ENCODE measurements at places on chromosomes 6 and 20.

- no peak for DNase-seq
Observed at GRCh38 chr6:14966096-14966905, 279.6 kb upstream of the JARID2 start.

GRCh38 chr6:37600312-37600916, 97.3 kb downstream of the MDGA1 start:
- no peak for DNase-seq

DNA sequence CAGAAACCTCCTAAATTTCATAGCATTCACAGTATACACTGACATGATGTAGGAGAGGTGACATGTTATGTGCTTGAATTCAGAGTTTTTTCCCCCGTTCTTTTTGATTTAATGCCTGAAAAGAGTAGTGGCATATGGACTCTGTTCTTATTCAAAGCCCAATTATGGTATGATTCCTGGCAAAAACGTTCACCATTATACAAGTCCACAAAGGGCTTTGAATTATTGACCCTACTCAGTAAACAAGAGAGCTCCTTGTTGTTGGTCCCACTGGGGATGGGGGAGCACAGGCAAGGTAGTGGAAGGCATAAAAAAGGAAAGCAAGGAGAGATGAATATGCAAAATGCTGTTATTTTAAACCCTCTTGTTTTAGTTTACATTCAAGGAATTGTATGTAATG, 136.0 kb upstream of the AHI1 start:
- DNase-seq, result no peak

- DNase-seq, result no peak
Observed at GRCh38 chr20:20359628-20360027, 8.3 kb upstream of the INSM1 start.

GRCh38 chr6:38261626-38262025, 378.1 kb downstream of the BTBD9 start:
- no peak for DNase-seq

DNA sequence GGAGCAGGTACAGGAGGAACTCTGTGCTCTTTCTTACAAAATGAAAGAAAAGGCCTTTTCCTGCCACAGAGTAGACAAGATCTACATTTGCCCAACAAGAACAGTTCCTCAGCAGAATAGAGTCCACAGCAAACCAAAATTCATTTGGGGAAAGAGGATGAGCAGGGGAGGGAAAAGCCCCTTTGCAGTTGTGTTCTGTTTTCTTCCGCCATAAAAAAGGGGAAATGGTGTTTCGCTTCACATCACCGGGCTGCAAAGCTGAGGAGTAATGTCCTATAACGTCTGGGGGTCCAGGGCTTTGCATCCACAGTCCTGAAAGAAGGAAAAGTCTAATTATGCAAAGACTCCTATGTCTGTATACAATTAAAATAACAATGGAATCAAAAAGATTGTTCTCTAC, at the start of gene GPR31:
Gene GPR31, minus strand, starts transcription at position 118 of the 400 bp plus-strand sequence. CDS start 149 bp downstream, outside the sequence.
- DNase-seq, result no peak

DNA sequence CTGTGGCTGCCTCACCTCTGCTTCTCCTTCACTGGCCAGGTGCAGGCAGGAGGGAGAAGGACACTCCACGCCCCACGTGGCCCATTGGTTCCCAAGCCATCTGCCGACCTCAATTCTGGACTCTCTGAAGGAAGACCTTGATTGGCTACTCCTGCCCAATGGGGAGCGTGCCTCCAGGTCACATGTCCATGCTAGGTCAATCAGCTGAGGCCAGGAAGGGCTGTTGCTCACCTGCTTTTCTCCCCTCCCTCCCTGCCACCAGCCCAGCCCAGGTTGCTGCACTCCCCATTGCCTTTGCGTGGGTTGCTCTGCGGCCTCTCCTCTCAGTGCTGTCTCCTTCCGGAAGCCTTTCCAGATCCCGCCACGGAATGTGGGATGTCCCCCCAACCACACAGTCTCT, 21.9 kb upstream of the CDH4 start:
- DNase-seq, result no peak

DNA sequence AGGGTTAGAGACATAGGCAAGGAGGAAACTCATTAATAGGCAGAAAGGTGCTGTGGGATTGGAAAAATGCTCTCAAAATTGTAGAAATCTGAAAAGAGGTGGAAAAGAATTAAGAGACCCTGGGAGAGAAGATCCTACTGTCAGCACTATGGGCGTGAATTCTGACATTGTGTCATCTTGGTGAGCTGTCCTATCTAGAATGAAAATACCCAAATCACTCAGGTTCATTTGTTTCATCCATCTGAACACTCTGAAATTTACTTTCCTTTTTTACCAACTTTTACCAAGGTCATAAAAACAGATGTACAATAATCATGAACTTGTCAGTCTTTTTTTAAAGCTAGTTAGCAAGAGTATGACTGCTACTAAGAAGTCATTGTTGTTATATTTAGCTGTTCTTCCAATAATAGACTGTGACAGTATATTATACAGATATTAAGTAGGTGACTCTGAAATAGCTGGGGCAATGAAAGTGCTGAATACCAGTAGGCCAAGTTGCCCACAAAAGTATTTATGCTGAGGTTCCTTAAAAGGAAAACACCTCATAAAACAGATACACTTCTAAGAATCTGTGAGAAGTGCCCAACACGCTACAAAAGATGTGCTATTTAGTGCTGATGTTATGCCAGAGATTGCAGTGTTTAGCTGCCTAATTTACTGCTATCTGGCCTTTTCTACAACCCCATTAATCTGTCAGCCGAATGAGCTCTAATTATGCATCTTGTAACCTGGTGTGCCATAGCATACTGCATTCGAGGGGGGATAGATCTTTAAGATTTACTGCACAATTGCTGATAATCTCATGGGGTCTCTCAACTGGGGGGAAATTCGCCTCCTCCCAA, 217.5 kb upstream of the SUPT3H start:
- no peak for DNase-seq

DNA sequence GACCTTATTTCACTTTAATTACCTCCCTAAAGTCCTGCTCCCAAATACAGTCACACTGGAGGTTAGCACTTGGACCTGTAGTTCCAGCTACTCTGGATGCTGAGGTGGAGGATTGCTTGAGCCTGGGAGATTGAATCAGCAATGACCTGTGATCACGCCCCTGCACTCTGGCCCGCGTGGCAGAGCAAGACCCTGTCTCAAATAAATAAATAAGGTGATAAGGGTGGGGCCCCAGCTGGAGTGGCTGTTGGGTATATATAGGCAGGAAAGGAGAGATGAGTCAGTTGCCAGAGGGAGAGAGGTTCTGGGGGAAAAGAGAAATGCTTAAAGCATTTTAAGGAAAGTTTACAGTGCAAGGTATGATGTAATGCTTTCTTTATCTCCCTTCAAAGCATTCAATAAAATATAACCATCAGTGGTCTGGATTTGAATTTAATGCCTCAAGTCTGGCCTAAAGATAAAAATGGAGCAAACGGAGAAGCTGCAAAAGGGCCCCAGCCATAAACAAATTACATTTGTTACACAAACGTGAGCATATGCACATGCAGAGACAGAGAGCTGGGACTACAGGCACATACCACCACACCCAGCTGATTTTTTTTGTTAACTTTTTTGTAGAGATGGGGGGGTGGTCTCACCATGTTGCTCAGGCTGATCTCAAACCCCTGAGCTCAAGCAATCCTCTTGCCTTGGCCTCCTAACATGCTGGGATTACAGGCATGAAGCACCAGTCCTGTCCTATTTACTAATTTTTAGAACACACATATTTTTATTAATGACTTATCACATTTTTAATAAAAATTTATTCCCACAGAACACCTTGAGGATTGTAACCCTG, 6.1 kb upstream of the PM20D2 start:
- no peak for DNase-seq

GRCh38 chr6:52990342-52990741, 4.7 kb downstream of the GSTA4 start:
- DNase-seq, result no peak

DNA sequence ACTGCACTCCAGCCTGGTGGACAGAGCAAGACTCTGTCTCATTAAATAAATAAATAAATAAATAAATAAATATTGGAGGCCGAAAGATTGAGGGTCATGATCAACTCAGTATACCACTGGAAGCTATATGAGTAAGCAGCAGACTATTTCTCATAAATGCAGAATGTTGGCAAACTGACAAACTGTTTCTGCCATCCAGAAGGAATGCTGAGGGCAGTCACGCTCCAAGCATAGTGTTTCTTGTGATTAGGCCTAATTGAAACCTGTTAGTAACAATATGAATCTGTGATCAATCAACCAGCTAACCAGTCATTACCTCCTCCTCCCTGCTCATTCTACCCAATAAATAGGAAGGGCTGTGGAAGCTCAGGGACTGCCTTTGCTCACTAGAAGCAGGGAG, 15.2 kb upstream of the KCNK15 start:
- DNase-seq, result no peak

DNA sequence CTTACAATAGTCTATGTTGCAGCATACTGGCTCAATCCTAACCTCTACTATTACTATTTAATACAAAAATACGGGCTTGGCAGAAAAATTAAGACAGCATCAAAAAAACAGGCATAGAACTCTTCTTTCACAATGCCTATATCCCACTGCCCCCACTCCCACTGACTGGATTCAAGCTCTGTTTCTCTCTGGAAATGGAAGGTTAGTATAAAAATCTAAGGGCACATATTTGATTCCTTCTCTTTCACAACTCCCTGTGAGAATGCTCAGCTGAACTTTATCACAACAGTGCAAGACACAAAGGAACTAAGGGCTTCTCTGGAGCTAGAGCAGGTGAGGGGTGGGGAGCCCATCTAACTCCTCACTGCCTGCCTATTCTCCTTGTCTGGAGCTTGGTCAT, 258.4 kb upstream of the FAM83B start:
- DNase-seq, result no peak

- DNase-seq, result no peak
Observed at GRCh38 chr20:50628332-50628731, 63.0 kb downstream of the RIPOR3 start.

GRCh38 chr6:126110512-126111270, 124.4 kb downstream of the TRMT11 start:
- no peak for DNase-seq

DNA sequence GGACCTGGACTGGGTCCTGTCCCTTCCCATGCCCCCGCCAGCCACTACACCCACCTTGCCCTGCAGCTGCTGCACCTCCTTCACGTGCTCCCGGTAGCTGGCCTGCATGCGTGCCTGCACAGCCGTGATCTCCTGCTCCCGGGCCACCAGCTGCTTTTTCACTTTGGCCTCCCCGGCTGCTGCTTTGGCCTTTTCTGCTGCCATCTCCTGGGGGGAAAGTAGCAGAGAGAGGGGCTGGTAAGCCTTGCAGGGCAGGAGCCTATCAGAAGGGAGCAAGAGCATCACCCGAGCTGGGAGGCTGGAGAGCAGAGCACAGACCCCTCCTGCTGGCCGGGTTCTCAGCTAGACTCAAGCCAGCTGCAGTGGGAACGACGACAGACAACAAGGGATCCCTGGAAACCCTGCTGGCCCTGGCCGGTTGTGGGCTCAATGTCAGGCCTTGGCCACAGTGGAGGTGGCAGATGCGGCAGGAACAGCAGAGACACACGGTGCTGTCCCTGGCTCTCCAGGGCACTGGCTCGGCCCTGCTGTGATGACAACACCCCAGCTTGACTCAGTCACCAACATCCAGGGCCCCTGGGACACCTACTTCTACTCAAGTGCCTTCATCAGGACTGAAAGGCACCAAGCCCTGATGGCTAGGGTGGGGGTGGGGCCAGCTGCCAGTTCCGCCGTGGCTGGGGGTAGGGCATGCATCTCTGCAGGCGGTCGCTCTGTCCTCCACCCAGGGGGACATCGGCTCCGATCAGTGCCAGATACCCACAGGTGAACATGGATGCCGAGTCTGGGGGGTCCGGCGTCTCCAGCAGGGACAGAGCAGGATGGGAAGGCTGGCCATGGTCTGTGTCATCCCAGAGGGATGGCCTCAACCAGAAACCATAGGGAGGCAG, 45.3 kb downstream of the RRBP1 start:
- peak; percentile 71 for DNase-seq

GRCh38 chr6:4803343-4803744, 27.1 kb downstream of the CDYL start:
- DNase-seq, result no peak

DNA sequence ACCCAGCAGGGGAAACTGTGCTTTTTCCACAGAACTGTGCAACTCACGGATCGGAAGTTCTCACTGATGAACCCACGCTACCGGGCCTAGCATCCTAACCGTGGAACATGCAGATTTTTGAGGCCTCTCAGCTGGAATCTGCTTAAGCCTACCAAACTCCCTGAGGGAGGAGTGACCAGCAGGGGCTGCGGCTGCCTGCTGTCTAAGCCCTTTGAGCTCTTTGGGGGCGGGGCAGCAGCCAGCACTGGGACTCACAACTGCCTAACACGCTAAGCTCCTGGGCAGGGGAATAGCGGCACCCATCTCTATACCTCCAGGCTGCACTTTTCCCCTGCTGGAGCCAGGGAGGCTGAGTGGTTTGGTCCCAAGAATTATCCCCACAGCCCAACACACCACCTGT, 20.4 kb upstream of the METTL24 start:
- DNase-seq, result no peak

- no peak for DNase-seq
Observed at GRCh38 chr6:121437851-121438651, 2.6 kb downstream of the GJA1 start.

- DNase-seq, result no peak
Observed at GRCh38 chr20:42553374-42553773, 636.3 kb downstream of the PTPRT start.

DNA sequence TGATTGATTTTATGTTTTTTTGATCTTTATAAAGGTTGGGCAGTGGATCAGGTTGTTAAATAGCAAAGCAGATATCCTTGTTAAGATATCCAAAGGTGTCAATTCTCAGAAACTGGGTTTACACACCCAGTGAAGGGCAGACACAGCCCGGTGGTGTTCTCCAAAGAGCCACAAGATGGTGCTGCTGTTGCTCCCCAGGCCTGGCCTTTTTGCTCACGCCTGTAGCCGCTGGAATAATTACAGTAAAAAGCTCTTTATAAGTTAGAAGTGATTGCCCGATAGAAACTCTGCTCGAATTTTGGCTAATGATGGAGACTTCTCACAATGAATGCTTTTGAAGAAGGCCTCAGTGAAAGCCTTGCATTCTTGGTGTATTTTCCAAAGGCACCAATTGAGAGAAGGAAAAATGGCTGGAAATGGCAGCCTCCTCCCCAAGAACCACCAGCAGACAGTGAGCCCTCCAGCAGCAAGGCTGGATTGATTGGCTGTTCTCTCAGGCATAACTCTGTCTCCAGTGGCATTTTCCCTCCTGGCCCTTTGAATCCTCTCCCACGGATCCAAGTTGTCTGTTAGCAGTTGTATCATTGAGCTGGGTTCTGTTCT, 120.5 kb upstream of the CHD6 start:
- DNase-seq, result peak; percentile 19

DNA sequence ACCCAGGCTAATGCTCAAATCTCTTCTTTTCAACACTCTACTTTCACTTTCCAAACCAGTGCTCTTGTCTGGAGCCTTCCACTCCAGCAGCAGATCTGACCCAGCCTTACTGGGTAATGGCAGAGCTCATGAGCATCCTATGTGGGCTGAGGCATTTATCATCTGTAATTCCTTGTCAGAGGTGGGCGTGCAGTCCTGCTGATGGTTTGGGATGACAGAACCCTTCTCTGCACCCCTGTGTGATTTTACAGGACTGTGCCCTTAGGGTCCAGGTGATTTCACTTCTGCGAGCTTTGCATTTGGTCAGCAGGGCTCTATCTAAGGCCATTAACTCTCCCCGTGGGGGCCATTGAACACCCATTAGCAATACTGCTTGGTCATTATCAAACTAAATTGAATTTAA, 55.4 kb downstream of the LAMA4 start:
- DNase-seq, result no peak

- DNase-seq, result no peak
Observed at GRCh38 chr6:130598021-130598989, 228.9 kb upstream of the SMLR1 start.

GRCh38 chr6:105785066-105785811, 300.9 kb upstream of the PRDM1 start:
- DNase-seq, result no peak
